ENCODE measurements at places on chromosomes 4 and X.

DNA sequence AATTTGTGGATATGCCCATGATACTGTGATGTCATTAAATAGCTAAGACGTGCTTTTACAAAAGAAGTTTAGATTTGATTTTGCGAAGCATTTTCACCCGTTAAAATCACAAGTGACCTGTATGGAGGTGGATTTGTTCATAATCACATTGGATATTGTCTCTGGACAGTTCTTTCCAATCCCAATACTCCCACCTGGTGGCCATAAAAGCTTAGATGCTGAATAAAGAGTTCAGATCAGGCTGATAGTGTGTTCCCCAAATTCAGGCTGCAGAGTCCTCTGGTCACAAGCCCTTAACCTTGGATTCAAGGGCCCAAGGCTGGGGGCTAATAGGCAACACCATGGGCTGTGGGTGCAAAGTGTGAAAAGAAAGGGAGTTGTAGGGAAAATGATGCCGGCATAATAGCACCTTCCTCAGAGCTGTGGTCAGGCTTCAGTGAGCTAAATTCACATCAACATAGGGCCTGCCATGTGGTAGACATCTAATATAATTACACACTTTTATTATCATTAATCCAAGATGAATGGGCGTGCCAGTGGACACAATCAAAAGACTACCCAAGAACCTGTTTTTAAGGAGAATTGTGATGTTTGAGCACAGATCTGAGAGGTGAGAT, 28.1 kb downstream of the SMIM43 start:
- no peaks in the 10 kb centered on the region for H3K36me3 ChIP-seq
- H3K27me3 ChIP-seq: no peaks in the 10 kb centered on the region
- no peak overlapping the region for H3K4me3 ChIP-seq
- no peak overlapping the region for H3K27ac ChIP-seq

GRCh38 chr4:117479673-117480072, 394.3 kb upstream of the TRAM1L1 start:
- H3K27me3 ChIP-seq: no peaks in the 10 kb centered on the region
- DNase-seq: no peak
- no peaks in the 10 kb centered on the region for H3K4me1 ChIP-seq
- no peak overlapping the region for H3K27ac ChIP-seq

DNA sequence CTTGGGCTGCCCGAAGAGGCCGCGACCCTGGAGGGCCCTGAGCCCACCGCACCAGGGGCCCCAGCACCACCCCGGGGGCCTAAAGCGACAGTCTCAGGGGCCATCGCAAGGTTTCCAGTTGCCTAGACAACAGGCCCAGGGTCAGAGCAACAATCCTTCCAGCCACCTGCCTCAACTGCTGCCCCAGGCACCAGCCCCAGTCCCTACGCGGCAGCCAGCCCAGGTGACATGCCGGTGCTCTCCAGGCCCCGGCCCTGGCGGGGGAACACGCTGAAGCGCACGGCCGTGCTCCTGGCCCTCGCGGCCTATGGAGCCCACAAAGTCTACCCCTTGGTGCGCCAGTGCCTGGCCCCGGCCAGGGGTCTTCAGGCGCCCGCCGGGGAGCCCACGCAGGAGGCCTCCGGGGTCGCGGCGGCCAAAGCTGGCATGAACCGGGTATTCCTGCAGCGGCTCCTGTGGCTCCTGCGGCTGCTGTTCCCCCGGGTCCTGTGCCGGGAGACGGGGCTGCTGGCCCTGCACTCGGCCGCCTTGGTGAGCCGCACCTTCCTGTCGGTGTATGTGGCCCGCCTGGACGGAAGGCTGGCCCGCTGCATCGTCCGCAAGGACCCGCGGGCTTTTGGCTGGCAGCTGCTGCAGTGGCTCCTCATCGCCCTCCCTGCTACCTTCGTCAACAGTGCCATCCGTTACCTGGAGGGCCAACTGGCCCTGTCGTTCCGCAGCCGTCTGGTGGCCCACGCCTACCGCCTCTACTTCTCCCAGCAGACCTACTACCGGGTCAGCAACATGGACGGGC, 579 bp downstream of the ABCD1 start:
- H3K36me3 ChIP-seq: peaks cover 6% of the 10 kb centered on the region
- peaks cover 12% of the 10 kb centered on the region for H3K27me3 ChIP-seq
- no peak for DNase-seq
- H3K4me3 ChIP-seq: no peak overlapping the region
- peaks cover 16% of the 10 kb centered on the region for H3K4me1 ChIP-seq
- peak overlapping the region; percentile 67 for H3K27ac ChIP-seq

- no peak overlapping the region for H3K4me3 ChIP-seq
- H3K27ac ChIP-seq: peak overlapping the region; percentile 75
- H3K4me1 ChIP-seq: peaks cover 77% of the 10 kb centered on the region
- DNase-seq: no peak
- peaks cover 2% of the 10 kb centered on the region for H3K27me3 ChIP-seq
- peaks cover 4% of the 10 kb centered on the region for H3K36me3 ChIP-seq
Observed at GRCh38 chr4:78659264-78659663, 107.7 kb downstream of the ANXA3 start.

GRCh38 chrX:129577473-129577872, 37.4 kb downstream of the OCRL start:
- no peak overlapping the region for H3K4me3 ChIP-seq
- no peak overlapping the region for H3K27ac ChIP-seq

GRCh38 chr4:175453456-175453855, 358.6 kb downstream of the GPM6A start:
- no peak overlapping the region for H3K4me3 ChIP-seq
- DNase-seq: no peak
- H3K27ac ChIP-seq: no peak overlapping the region
- peaks cover 1% of the 10 kb centered on the region for H3K27me3 ChIP-seq
- no peaks in the 10 kb centered on the region for H3K4me1 ChIP-seq
- no peaks in the 10 kb centered on the region for H3K36me3 ChIP-seq

DNA sequence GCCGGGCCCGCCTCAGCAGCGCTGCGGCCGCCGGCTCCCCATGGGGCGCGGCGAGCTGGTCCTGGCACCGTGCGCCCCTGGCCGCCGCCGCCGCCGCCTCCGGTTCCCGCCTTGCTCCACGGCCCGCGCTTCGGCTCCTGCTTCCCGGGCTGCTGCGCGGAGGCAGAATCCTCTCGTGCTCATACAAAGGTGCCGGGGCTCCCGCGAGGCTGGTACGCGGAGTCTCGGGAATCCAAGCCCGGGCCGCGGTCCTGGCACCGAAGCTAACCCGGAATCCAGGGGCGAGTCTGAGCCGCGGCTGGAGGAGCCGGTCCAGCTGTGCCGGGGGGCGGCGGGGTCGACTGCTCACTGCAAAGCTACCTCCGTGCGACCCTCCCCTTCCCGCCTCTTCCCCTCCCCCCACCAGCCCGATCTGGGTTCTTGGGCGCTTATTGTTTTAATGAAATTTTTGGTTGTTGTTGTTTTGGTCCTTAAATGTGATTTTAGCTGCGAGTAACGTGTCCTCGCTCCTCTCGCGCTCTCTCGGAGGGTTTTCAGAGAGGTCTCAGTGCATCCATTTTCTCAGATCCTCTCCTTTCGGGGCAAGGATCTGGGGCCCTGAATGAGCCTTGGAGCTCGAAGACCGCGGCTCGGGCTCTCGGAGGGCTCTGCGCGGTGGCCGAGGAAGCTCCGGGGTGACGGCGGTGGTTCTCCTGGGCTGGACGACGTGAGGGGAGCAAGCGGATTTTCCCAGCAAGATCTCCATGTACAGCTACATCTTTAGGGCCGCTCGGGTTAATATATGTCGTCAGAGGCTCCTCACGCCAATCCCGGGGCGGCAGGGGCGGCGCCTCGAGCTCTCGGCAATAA, at the start of gene HAND2:
HAND2 (minus strand) TSS at position 753 of the 849 bp plus-strand sequence. CDS start 940 bp downstream, outside the sequence.
- H3K27me3 ChIP-seq: peaks cover 43% of the 10 kb centered on the region
- peak within 1 kb of the TSS; percentile 24 for H3K27ac ChIP-seq
- peak within 1 kb of the TSS; percentile 92 for H3K4me3 ChIP-seq

GRCh38 chr4:6905516-6906445, 3.8 kb upstream of the TBC1D14 start:
- no peaks in the 10 kb centered on the region for H3K36me3 ChIP-seq
- no peak overlapping the region for H3K4me3 ChIP-seq
- H3K4me1 ChIP-seq: peaks cover 19% of the 10 kb centered on the region
- no peak for DNase-seq
- no peak overlapping the region for H3K27ac ChIP-seq

- H3K27ac ChIP-seq: no peak overlapping the region
- H3K4me3 ChIP-seq: no peak overlapping the region
- no peak for DNase-seq
- no peaks in the 10 kb centered on the region for H3K4me1 ChIP-seq
- H3K27me3 ChIP-seq: no peaks in the 10 kb centered on the region
Observed at GRCh38 chr4:23789762-23790161, 100.1 kb downstream of the PPARGC1A start.

GRCh38 chr4:168853770-168854169, 156.3 kb downstream of the CBR4 start:
- no peak overlapping the region for H3K4me3 ChIP-seq
- no peaks in the 10 kb centered on the region for H3K36me3 ChIP-seq
- H3K27ac ChIP-seq: no peak overlapping the region
- no peak for DNase-seq
- H3K4me1 ChIP-seq: peaks cover 27% of the 10 kb centered on the region

GRCh38 chrX:70132877-70133302, 357 bp upstream of the IGBP1 start:
- H3K4me1 ChIP-seq: peaks cover 13% of the 10 kb centered on the region
- peak overlapping the region; percentile 99 for H3K4me3 ChIP-seq
- H3K27ac ChIP-seq: peak overlapping the region; percentile 99
- DNase-seq: no peak

DNA sequence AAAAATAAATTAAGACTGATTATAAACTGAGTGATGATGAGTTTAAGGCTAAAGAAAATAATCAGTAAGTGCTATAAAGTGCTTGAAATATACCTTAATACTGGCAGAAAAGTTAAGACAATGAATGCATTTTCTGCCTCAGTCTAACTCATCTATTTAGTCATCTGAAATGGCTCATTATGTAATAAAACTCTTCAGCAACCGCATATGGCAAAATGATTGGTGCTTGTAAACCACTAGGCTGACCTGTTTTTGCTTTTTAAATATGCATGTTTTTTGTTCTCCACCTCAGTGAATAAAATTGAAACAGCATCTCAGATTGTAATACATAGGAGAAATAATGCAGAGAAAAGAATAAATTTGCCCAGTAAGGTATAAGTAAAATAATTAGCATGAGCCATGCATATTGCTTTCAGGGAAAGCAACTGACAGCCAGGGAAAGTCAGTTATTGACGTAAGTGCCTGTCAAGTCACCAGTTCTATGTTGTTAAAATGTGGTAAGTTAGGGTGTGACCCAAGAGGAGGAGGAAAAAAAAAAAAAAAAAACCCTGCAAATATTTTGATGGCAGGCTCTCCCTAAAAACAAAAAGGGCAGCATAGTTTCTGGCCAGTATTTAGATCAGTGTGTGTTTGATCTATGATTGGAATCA, 167.5 kb downstream of the PALLD start:
- H3K27me3 ChIP-seq: no peaks in the 10 kb centered on the region
- no peak overlapping the region for H3K27ac ChIP-seq
- DNase-seq: no peak
- no peaks in the 10 kb centered on the region for H3K4me1 ChIP-seq
- no peaks in the 10 kb centered on the region for H3K36me3 ChIP-seq
- H3K4me3 ChIP-seq: no peak overlapping the region

DNA sequence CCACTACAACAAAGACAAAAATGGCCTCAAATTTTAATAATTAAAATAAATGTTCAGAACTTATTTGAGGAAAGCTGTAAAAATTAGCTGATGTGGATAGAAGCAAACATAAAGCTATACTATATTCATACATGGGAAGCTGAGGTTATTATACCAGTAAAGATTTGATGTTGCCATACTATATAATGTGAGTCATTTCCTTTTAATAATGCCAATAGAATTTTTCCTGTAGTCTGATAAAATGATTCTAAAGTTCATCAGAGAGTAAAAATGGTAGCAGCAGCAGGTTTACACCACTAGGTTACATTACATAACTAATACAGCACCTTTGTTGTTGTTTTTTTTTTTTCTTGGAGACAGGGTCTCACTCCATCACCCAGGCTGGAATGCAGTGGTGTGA, 45.5 kb upstream of the CYP2U1 start:
- no peaks in the 10 kb centered on the region for H3K36me3 ChIP-seq
- no peak for DNase-seq
- H3K4me3 ChIP-seq: no peak overlapping the region
- H3K27me3 ChIP-seq: peaks cover 1% of the 10 kb centered on the region
- no peaks in the 10 kb centered on the region for H3K4me1 ChIP-seq

GRCh38 chrX:101062176-101062575, 10.3 kb upstream of the TRMT2B start:
- H3K36me3 ChIP-seq: no peaks in the 10 kb centered on the region
- H3K4me3 ChIP-seq: no peak overlapping the region
- H3K27me3 ChIP-seq: peaks cover 2% of the 10 kb centered on the region
- no peak overlapping the region for H3K27ac ChIP-seq

- DNase-seq: no peak
- H3K36me3 ChIP-seq: peaks cover under 1% of the 10 kb centered on the region
- H3K4me3 ChIP-seq: no peak overlapping the region
- no peaks in the 10 kb centered on the region for H3K4me1 ChIP-seq
Observed at GRCh38 chr4:98484031-98484430, 174.4 kb downstream of the TSPAN5 start.
